ENCODE measurements at places on chromosomes 7 and 10.

DNA sequence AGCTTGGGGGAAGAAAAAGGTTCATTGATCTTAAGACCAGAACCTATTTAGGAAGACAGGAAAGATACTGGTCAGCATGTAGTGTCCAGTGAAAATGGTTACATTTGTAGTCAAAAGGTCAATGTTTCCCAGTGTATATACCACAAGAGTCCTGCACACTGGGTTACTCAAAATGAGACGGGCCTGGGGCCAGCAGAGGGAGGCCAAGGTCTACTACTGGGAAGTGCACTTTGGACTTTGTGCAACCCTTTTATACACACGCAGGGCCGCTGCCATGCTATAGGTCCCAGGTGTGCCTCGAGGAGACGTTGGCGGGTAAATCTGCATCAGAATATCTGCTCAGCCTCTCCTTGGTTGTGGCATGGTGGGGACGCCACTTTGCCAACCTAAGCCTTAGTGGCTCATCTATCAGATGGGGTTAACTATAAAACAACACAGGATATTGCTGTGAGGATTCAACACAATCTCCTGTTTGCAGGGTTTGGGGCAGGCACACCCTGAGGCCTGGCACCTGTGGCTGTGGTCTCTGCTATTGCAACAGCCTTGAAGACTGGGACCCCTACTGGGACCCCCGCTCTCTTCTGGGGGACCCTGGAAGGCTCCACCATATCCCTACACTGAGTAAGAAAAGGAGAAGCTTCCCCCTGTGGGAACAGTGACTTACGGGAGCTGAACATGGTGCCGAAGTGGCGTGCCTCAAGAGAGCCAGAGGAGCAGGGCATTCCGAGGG, 19.7 kb downstream of the CLRN3 start:
- DNase-seq, result no peak

DNA sequence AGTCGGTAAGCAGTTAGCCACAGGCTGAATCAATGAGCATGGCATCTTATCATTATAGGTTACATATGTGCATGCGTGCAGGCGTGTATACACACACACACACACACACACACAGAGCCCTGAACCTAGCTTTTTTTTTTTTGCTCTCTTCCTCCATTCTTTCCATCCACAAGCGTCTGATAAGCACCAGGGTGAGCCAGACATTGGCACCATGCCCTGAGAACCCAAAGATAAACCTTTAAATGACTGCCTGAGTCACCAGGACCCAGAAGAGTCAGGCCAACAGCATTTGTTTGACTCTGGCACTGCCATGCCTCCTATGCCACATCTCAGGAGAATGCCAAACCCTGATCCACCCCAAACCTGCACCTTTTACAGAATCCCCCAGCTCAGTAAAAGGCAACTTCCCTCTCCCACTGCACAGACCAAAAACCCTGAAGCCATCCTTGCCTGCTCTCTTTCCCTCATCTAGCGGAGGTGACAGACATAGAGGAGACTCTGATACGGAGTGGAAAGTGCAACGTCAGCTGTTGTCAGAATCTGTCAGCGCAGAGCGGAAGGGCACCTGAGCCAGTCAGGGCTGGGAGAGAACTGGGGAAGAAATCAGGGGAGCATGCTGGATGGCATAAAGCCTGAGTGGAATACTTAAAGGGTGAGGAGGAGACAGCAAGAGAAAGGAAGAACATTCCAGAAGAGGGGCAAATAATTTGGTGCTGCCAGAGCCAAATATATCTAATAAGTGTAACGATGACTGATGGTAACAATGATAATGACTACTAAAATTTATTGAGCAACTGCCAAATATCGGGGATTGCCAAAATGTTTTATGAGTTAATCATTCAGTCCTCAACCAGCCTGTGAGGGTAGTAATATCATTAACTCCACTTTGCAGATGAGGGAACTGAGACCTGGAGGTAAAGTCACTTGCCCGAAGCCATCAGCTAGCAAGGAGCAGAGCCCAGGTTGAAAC, 3.2 kb downstream of the PARP12 start:
- no peak for DNase-seq

- no peak for DNase-seq
These were observed 73.4 kb downstream of the CHRM2 start for GRCh38 chr7:136941816-136942215.

GRCh38 chr7:128172963-128173362, 68.1 kb upstream of the LEP start:
- DNase-seq, result no peak

- DNase-seq, result no peak
These were observed 24.8 kb upstream of the MKI67 start for GRCh38 chr10:128151031-128151430.

DNA sequence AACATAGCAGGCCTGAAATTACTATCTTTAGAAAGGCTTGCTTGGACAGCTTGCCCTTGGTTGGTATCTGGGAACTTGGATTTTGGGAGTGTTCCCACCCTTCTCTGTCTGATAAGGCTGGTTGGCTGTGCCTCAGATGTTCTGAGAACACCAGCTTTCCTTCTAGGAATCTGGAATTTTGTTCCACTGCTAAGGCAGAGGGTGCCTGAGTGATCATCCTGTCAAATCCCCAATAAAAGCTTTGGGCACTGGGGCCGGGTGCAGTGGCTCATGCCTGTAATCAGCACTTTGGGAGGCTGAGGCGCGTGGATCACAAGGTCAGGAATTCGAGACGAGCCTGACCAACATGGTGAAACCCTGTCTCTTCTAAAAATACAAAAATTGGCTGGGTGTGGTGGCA, 5.0 kb downstream of the TRUB1 start:
- no peak for DNase-seq

GRCh38 chr10:30784524-30784896, 155.0 kb upstream of the LYZL2 start:
- DNase-seq, result peak; percentile 15

GRCh38 chr7:54596747-54597146, 54.6 kb downstream of the VSTM2A start:
- DNase-seq, result no peak

DNA sequence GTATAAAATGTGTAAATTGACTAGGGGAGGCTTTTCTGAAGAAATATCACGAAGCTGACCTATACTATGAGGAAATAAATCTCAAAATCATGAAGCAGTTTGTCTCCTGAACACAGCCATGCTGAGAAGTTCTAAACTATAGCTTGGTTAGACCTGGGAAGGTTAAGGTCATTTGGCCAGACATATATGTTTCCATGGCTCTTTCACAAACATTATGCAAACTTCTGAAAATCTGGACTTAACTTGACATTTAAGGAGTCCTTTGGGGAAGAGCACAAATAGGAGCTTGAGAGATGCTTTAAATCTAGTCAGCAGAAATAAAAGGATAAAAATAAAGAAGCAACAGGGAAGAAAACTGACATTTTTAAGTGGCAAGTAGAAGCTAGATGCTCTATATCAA, 115.9 kb upstream of the MEOX2 start:
- no peak for DNase-seq

DNA sequence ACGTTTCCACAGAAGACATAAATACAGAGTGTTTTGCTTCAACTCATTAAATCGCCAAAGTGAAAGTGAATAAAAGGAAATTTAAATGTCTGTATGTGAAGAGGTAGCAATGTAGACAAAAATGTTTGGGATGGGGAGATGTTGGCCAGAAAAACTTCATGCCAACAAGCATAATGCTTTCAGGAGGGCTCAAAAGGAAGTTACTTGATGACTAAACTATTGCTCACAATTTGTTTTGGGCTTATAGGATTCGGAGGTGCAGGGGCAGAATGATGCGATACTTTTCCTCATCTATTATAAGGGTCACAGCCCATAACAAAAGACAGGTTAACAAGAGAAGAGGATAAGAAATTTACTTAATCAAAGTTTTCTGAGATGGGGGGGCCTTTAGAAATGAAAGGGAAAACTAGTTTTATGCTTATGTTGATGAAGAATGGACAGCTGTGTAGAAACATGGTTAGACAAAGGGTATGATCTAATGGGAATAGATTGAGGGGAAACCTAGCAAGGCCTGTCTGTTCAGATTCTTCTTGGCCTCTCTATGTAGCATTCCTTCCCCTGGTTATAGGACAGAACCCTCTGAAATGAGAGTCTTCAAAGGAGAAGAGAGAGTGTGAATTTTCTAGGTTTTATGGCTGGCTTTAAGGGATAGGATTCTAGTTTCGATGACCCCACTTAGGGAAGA, 898.6 kb downstream of the LRMDA start:
- no peak for DNase-seq

GRCh38 chr10:47456794-47457527, 27.0 kb downstream of the ANXA8 start:
- DNase-seq, result no peak

- DNase-seq, result no peak
These were observed 55.7 kb upstream of the IL6 start for GRCh38 chr7:22671177-22671879.

- no peak for DNase-seq
These were observed 22.5 kb upstream of the ECHDC3 start for GRCh38 chr10:11719496-11720259.

- DNase-seq, result no peak
These were observed 196.3 kb downstream of the SNX10 start for GRCh38 chr7:26487780-26488515.

- peak; percentile 52 for DNase-seq
These were observed 63.5 kb downstream of the UBE2H start for GRCh38 chr7:129889133-129889844.

- peak; percentile 94 for DNase-seq
These were observed 275.7 kb upstream of the FZD1 start for GRCh38 chr7:90988516-90988915.

GRCh38 chr7:128162666-128163065, 78.4 kb upstream of the LEP start:
- DNase-seq, result no peak

DNA sequence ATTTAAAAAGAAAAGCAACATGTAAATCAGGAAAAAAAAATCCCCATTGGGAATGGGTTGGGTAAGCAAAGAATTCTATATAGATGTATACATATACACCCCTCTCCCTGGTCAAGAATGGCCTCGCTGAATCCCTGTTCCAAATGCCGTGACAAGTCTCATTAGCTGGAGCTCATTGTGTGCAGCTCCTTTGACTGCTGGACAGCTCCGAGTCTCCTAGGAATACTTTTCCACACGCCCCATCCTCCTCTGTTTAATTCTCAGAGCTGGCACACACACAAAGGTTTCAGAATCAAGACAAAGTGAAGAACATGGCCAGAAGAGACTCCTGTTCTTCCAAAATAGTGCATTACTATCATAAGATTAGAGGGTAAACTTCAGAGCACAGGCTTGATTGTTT, 130.9 kb upstream of the MKLN1 start:
- peak; percentile 89 for DNase-seq

- DNase-seq, result no peak
These were observed 592.2 kb downstream of the SDK1 start for GRCh38 chr7:3893151-3893788.

DNA sequence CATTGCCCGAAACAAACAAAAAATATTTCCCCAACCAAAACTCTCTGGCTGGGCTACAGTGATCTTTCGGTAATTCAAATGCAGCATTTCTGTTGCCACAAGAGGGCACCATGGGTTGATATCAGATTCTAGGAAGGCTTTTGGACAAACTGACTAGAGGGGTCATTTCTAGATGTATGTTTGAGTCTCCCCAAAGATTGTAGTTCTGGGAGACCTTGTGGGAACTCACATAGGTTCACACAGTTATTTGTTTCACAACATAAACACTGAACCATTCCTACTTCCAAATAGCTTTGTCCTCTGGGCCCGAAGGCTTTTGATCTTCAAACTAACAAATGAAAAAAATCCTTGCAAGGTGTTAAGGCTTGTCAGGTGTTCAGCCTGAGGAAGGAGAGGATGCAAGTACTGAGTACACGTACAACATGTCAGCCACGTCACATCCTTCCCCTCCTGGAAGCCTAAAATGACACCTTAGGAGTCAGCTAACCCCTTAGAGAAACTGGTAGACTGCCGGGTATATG, 37.0 kb upstream of the IL15RA start:
- peak; percentile 1 for DNase-seq

- no peak for DNase-seq
These were observed 432.9 kb downstream of the GATA3 start for GRCh38 chr10:8487346-8487745.

GRCh38 chr7:101547916-101548661, 81.0 kb downstream of the MYL10 start:
- no peak for DNase-seq

GRCh38 chr7:107232568-107233090, 63.8 kb downstream of the HBP1 start:
- DNase-seq, result no peak

DNA sequence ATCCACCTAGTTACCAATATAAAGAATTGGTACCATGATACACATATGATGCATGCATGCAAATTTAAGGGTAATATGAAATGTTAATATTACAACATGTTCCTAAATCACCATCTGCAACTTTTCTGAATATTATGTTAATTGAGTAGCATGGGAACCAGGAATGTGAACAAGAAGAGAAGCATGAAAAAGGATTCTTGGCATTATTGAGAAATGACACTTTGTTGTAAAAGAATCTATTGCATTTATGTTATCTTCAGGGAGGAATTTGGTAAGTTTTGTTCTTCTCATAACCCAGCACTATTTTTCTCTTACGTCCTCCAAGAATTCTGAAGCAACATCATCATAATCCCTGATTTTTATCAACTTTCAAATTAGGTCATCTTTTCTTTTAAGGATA, 159.9 kb upstream of the SLC25A13 start:
- DNase-seq, result no peak

DNA sequence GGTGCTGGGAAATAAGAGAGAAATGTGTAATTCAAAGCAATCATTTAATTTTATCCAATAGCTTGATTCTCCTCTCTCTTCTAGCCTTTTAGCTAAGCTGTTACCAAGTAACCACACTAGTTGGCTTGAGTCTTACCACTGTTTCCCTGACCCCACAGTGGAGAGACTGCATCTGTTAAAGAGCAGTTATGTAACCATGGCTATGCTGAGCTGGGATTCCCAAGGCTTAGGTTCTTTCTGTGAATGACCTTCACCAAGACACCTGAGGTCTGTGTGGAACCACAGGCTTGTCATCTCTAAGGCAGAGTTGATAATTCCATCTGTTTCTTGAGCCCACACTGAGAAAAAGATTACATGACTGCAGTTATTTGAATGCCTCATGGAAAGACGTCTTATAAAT, 47.7 kb upstream of the ATRNL1 start:
- DNase-seq, result no peak

DNA sequence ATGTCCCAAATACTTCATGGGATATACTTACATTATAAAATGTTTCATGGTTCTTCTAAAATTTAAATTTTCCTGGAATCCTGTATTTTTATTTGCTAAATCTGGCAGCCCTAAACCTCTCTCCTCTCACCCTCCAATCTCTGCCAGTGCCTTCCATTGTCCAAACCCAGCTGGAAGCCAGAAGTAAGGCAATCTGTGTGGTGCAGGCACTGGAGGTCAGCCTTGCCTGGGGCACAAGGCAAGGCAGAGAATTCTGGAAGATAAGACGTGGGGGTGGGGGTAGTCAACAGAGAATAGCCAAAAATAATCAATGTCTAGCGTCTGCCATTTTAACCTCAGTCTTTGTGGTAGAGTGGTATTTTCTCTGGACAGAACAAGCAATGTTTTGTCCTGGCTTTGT, 381.7 kb downstream of the GPAM start:
- no peak for DNase-seq
